Pancreas (tissue), 10 donors: ENCODE measurements at places on chromosomes 5 and 9. TPM values are rescaled to one million over a fixed set of nuclear protein-coding genes. Genes with fewer than 3 reads are reported as not detected.

PLAC8L1 gene
- total RNA-seq = 0.43 TPM

ALDH7A1 gene
- total RNA-seq = 21.3 TPM

- H3K36me3 ChIP-seq = no peaks in the 10 kb centered on the region
- no peaks in the 10 kb centered on the region for H3K27me3 ChIP-seq
- no peak overlapping the region for H3K27ac ChIP-seq
- no peak for DNase-seq
- H3K4me1 ChIP-seq = no peaks in the 10 kb centered on the region
Measured at GRCh38 chr9:5485378-5486085, 24.8 kb upstream of the PDCD1LG2 start.

DNA sequence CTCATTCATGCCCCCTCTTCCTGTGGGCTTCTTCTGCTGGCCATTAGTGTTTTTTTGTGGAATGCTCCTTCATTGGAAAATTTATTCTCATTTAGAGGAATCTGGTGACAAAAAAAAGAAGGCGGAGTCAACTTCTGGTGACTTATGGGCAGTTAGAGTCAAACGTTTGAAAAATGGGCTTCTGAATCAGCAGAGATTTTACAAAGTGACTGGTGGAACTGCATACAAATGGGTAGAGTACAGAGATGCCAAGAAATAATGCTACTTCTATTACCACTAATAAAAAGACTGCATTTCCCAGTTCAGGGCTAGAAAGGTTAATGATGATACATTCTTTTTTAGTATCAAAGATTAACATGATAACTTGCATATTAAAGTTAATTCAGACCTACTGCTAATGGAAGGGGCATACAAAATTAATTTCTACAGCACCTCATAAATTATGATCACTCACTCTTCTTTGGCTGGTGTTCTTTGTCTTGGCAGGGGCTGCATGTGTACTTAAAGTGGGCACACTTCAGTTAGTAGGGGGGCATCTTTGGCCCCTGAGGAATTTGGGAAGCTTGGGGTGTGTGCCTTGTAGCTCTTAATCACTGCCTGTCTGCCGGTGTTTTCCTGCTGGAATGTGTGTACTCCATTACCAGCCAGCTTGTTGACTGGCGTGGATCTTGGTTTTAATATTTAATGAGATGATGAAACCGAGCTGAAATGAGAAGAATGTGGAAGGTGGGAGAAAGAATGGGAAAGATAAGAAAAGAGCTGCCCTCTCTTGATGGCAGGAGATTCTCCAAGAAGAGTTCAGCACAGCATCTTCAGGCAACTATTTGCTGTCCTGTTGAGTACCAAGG lies 148.9 kb downstream of the DOCK2 start:
- H3K27me3 ChIP-seq = no peaks in the 10 kb centered on the region
- H3K4me3 ChIP-seq = no peak overlapping the region
- no peak for DNase-seq
- H3K36me3 ChIP-seq = no peaks in the 10 kb centered on the region

FBP2 gene
- 0.60 TPM for total RNA-seq

GRCh38 chr9:8633784-8634183 lies 834.2 kb upstream of the DMAC1 start:
- no peak overlapping the region for H3K4me3 ChIP-seq
- DNase-seq = no peak
- H3K27ac ChIP-seq = no peak overlapping the region
- no peaks in the 10 kb centered on the region for H3K36me3 ChIP-seq
- H3K27me3 ChIP-seq = no peaks in the 10 kb centered on the region
- H3K4me1 ChIP-seq = no peaks in the 10 kb centered on the region

- H3K36me3 ChIP-seq = no peaks in the 10 kb centered on the region
- H3K4me3 ChIP-seq = no peak overlapping the region
- no peaks in the 10 kb centered on the region for H3K4me1 ChIP-seq
- no peak for DNase-seq
- H3K27ac ChIP-seq = no peak overlapping the region
- no peaks in the 10 kb centered on the region for H3K27me3 ChIP-seq
Measured at GRCh38 chr5:29089591-29090130, 2051.3 kb upstream of the CDH9 start.

DNA sequence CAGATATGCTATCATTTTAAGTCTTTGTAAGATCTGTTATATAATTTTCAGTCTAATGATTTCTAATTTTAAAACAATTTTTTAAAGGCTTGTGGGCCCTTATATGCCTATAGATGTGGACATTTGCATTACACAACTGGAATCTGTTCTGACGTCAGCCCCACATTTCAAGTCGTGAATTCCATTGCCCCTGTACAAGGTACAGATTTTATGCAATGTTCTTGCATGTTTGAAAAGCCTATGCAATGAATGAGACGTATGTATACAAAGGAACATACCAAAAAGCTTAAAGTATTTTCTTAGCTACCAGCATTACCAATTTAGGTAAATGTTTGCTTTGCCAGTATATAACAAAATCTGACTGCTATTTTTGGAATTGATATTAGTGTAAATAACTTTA lies 77.2 kb downstream of the ITGA1 start:
- no peak overlapping the region for H3K4me3 ChIP-seq
- H3K4me1 ChIP-seq = no peaks in the 10 kb centered on the region
- no peak overlapping the region for H3K27ac ChIP-seq
- H3K36me3 ChIP-seq = no peaks in the 10 kb centered on the region
- H3K27me3 ChIP-seq = no peaks in the 10 kb centered on the region

DNA sequence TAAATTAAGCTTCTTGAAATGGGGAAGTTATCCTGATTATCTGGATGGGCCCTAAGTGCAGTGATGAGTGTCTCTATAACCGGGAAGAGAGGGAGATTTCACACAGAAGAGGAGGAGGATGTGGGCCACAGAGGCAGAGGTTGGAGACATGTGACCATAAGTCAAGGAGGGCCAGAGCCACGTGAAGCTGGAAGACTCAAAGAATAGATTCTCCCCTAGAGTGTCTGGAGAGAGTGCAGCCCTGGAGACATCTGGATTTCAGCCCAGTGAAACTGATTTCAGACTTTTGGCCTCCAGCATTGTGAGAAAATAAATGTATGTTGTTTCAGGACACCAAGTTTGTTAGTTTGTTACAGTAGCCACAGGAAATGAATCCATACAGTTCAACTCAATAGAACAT lies 442.9 kb downstream of the NTRK2 start:
- no peak overlapping the region for H3K27ac ChIP-seq
- no peaks in the 10 kb centered on the region for H3K4me1 ChIP-seq
- DNase-seq = no peak

GRCh38 chr5:88886746-88887341 lies 3.9 kb upstream of the MEF2C start:
- H3K36me3 ChIP-seq = no peaks in the 10 kb centered on the region
- no peaks in the 10 kb centered on the region for H3K27me3 ChIP-seq
- H3K27ac ChIP-seq = no peak overlapping the region
- H3K4me3 ChIP-seq = no peak overlapping the region
- H3K4me1 ChIP-seq = no peaks in the 10 kb centered on the region

- H3K27me3 ChIP-seq = no peaks in the 10 kb centered on the region
- H3K4me3 ChIP-seq = no peak overlapping the region
- DNase-seq = no peak
- H3K4me1 ChIP-seq = no peaks in the 10 kb centered on the region
- H3K36me3 ChIP-seq = no peaks in the 10 kb centered on the region
- no peak overlapping the region for H3K27ac ChIP-seq
Measured at GRCh38 chr5:23703940-23704855, 196.8 kb downstream of the PRDM9 start.

DNA sequence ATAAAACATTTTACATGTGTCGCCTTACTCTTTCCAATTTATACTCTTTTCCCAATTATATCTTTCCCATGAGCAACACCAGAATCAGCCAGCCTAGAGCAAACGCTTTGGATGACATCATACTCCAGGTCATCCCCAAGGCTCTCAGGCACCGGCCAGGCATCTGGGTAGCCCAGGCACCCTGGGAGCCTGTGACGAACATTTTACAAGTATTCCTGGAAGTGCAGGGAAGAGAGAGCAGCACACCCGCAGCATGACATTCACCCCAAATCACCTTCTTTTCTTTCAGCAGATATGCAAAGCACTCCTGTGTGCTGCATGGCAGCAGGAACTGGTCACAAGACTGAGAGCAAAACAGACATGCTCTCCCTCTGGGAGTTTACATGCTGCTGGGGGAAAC lies 75.7 kb upstream of the SMIM23 start:
- no peaks in the 10 kb centered on the region for H3K4me1 ChIP-seq
- no peak for DNase-seq
- no peaks in the 10 kb centered on the region for H3K27me3 ChIP-seq
- no peak overlapping the region for H3K4me3 ChIP-seq
- no peaks in the 10 kb centered on the region for H3K36me3 ChIP-seq
- no peak overlapping the region for H3K27ac ChIP-seq

GRCh38 chr5:37787742-37788141 lies 52.1 kb downstream of the GDNF start:
- H3K4me1 ChIP-seq = no peaks in the 10 kb centered on the region
- no peak overlapping the region for H3K4me3 ChIP-seq
- H3K27me3 ChIP-seq = no peaks in the 10 kb centered on the region
- no peak overlapping the region for H3K27ac ChIP-seq

GRCh38 chr9:98642661-98643312 lies 65.9 kb downstream of the GABBR2 start:
- H3K27me3 ChIP-seq = no peaks in the 10 kb centered on the region
- no peaks in the 10 kb centered on the region for H3K4me1 ChIP-seq
- H3K4me3 ChIP-seq = no peak overlapping the region
- H3K36me3 ChIP-seq = no peaks in the 10 kb centered on the region

DNA sequence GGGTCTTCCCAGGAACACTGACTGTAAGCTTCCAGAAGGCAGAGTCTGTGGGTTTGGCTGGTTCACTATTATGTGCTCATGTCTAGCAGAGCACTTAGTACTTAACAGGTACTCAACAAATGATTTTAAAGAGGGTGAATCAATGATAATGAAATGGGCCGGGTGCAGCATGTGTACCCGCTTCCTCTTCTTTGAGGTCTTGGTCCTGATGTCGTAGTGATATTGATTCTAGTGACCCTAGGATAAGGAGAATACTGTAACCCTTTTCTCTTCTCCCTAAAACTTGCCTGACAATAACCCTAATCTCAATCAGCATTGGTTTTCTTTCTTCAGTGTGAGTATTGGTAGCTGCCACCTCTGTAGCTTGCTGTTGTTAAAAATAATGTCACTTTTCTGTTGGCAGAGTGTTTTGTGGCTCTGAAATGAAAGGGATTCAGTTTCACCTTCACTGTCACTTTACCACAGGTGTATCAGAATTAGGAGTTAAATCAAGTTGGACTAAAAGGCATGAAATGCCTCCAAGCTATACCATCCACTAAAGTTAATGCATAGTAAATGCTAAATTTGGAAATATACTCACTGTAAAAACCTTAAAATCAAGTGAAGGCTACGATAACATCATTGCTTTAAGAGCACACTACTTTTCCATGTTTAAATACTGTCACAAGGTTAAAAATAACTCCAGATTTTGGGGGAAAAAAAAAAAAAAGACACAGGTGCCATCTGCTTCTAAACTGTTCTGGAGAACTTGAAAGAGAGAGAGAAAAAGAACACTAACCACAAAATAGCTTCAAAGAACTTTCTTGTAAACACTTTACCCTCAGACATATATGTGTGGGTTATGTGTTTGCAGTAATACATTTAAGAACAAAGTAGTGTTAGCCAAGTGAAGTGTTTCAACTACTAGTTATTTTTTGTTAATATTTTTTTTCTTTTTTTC lies 6.0 kb downstream of the CAMK4 start:
- H3K36me3 ChIP-seq = no peaks in the 10 kb centered on the region
- peaks cover 8% of the 10 kb centered on the region for H3K27me3 ChIP-seq
- no peak for DNase-seq
- no peaks in the 10 kb centered on the region for H3K4me1 ChIP-seq
- no peak overlapping the region for H3K4me3 ChIP-seq
- no peak overlapping the region for H3K27ac ChIP-seq

GADD45G gene
- total RNA-seq = 14.8 TPM

- H3K27me3 ChIP-seq = no peaks in the 10 kb centered on the region
- no peak overlapping the region for H3K27ac ChIP-seq
- H3K4me1 ChIP-seq = peaks cover 15% of the 10 kb centered on the region
- H3K36me3 ChIP-seq = peaks cover 7% of the 10 kb centered on the region
- H3K4me3 ChIP-seq = no peak overlapping the region
- DNase-seq = no peak
Measured at GRCh38 chr5:96778409-96778808, 29.3 kb downstream of the ERAP1 start.

DNA sequence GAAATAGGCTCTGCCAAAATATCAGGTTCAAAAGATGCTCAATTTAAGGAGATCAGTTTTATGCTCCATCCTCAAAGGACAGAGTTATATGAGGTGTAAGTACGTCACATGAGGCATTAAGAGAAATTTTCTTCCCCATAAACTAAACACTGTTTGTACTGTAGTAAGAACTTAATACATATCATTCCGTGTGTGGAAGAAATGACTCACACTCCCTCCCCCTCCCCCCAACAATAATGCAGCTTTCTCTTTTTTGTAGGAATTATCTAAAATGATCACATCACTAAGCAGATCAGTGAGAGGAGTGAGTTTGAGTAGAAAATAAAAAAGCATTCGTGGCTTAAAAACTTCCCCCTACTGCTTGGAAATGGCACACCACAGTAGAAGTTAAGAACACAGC lies 2.2 kb downstream of the CDH12 start:
- no peaks in the 10 kb centered on the region for H3K4me1 ChIP-seq
- H3K27ac ChIP-seq = no peak overlapping the region
- no peak for DNase-seq
- H3K27me3 ChIP-seq = peaks cover 41% of the 10 kb centered on the region

- DNase-seq = no peak
- no peak overlapping the region for H3K27ac ChIP-seq
- H3K4me3 ChIP-seq = no peak overlapping the region
- no peaks in the 10 kb centered on the region for H3K36me3 ChIP-seq
- H3K27me3 ChIP-seq = no peaks in the 10 kb centered on the region
- no peaks in the 10 kb centered on the region for H3K4me1 ChIP-seq
Measured at GRCh38 chr9:92506184-92506857, 24.0 kb upstream of the ASPN start.

C9orf72 gene
- 4.7 TPM for total RNA-seq

GRCh38 chr5:179767496-179768100 lies 26.2 kb upstream of the LTC4S start:
- H3K36me3 ChIP-seq = peaks cover 3% of the 10 kb centered on the region
- peaks cover 5% of the 10 kb centered on the region for H3K4me1 ChIP-seq
- no peak overlapping the region for H3K27ac ChIP-seq

- H3K36me3 ChIP-seq = no peaks in the 10 kb centered on the region
- no peak for DNase-seq
- no peak overlapping the region for H3K4me3 ChIP-seq
- peaks cover 13% of the 10 kb centered on the region for H3K4me1 ChIP-seq
- H3K27me3 ChIP-seq = no peaks in the 10 kb centered on the region
Measured at GRCh38 chr9:83327323-83327722, 210.9 kb downstream of the FRMD3 start.

GRCh38 chr5:179130101-179130681 lies 70.0 kb downstream of the ZNF354C start:
- DNase-seq = no peak
- H3K36me3 ChIP-seq = no peaks in the 10 kb centered on the region
- H3K27ac ChIP-seq = no peak overlapping the region
- H3K4me1 ChIP-seq = no peaks in the 10 kb centered on the region
- H3K27me3 ChIP-seq = no peaks in the 10 kb centered on the region
- H3K4me3 ChIP-seq = no peak overlapping the region

CENPK gene
- 0.60 TPM for total RNA-seq

GRCh38 chr5:169837686-169838085 lies 142.6 kb downstream of the INSYN2B start:
- no peak overlapping the region for H3K27ac ChIP-seq
- H3K4me1 ChIP-seq = no peaks in the 10 kb centered on the region
- H3K36me3 ChIP-seq = no peaks in the 10 kb centered on the region
- no peaks in the 10 kb centered on the region for H3K27me3 ChIP-seq
- no peak overlapping the region for H3K4me3 ChIP-seq
- DNase-seq = no peak

MARCOL gene
- total RNA-seq = not detected
